ENCODE measurements at places on chromosomes 6 and 20. TPM values are rescaled to one million over a fixed set of nuclear protein-coding genes. Genes with fewer than 3 reads are reported as not detected.

DNA sequence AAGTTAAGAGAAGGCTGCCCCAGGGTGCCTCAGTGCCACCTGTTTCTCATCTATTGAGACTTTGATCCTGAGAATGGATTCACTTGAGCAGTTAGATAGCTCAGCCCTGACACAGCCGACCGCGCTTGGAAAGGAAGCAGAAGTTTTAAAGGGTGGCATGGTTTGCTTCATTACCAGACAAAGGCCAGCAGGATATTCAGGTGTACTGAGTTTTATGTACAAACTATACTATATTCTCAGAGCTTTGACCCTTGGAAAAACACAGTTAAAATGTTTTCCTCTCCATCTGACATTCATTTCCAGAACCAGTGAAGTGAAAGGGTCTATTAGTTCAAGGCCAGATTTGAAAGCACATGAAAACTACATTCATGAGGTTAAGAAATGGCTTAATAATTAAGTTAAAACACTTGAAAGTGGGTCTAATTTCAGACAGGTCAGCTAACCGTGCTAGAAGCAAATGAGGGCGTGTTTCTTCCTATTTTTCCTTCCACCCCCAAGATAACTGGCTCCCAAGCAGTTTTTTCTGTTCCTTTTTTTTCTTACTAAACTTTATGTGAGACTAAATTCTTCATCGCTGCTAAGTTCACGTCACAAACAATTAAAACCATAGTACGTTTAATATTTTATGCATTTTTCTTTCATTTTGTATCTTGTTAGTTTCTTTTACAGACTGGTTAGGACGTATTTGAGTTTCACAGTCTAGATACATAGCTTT lies 385.3 kb upstream of the SOX4 start:
- H3K36me3 ChIP-seq: peaks cover 12% of the 10 kb centered on the region
- H3K4me1 ChIP-seq: peaks cover 8% of the 10 kb centered on the region
- H3K4me3 ChIP-seq: no peak overlapping the region
- DNase-seq: no peak
- no peaks in the 10 kb centered on the region for H3K27me3 ChIP-seq
- no peak overlapping the region for H3K27ac ChIP-seq

MAS1 gene
- not detected for total RNA-seq

DNA sequence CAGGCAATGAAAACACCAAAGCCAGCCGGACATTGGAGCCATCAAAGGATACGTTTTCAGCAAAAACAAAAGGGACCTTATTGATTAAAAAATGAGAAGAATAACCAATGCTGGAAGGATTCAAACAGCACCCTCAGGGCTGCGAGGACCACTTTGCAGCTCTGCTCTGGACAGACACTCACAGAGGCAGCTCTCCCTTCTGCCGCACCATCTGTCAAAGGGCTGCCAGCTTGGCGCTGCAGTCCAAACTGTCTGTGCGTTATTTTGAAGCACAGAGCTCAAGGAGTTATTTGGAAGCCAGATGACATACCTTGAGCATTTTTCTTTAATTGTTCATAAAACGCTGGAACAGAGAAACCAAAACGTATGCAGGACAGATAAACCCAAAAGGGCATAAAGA lies 85.2 kb downstream of the KIF16B start:
- H3K27ac ChIP-seq: no peak overlapping the region
- peaks cover 22% of the 10 kb centered on the region for H3K4me1 ChIP-seq
- no peaks in the 10 kb centered on the region for H3K27me3 ChIP-seq
- H3K36me3 ChIP-seq: peaks cover 2% of the 10 kb centered on the region
- H3K4me3 ChIP-seq: no peak overlapping the region

CDSN gene
- not detected for total RNA-seq

NRSN2 gene
- 44.4 TPM for total RNA-seq

SLC17A2 gene
- total RNA-seq: not detected

DNA sequence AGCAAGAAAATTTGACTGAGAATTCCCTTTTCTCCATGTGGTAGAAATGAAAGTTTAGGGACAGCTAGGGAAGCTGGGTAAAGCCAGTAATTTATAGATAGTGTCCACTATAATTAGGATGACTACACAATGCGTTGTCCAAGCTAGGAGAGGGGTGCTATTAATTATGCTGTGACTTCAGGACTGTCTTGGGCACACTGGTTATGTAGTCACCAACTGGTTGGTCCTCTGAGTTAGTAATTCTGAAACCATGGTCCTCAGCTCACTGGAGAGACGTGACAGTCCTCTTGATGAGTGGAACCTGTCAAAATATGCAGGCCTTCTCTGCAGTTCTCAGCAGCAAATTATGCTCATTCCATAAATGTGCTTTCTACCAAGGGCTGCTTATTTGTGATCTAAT lies 94.6 kb upstream of the ENPP5 start:
- no peak overlapping the region for H3K27ac ChIP-seq
- H3K36me3 ChIP-seq: no peaks in the 10 kb centered on the region
- no peaks in the 10 kb centered on the region for H3K27me3 ChIP-seq
- no peak overlapping the region for H3K4me3 ChIP-seq

SAMD3 gene
- 0.73 TPM for total RNA-seq

- no peaks in the 10 kb centered on the region for H3K4me1 ChIP-seq
- H3K36me3 ChIP-seq: no peaks in the 10 kb centered on the region
- no peak overlapping the region for H3K27ac ChIP-seq
- DNase-seq: no peak
- H3K27me3 ChIP-seq: no peaks in the 10 kb centered on the region
These were observed 27.7 kb upstream of the EDN1 start for GRCh38 chr6:12262236-12263061.

DNA sequence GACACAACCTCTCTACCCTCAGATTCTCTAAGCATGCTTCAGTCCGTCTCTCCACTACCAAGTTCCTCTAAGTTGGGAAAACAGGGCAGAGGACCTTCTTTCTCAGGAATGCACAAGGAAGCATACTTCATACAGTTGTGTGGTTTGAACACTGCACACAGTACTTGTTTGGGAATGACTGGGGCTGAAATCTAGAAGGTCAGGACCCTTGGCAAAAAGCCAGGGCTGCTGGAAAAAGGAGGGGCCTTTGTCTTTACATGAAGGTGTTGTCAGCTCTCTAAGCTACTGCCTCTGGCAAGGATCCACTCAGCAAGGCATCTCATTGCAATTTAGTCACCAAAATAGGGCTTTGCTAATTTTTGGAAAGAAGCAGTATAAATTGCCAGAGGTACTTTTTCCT lies 20.7 kb upstream of the HEY2 start:
- peaks cover 19% of the 10 kb centered on the region for H3K4me1 ChIP-seq
- H3K36me3 ChIP-seq: no peaks in the 10 kb centered on the region
- no peak for DNase-seq
- H3K27me3 ChIP-seq: peaks cover 61% of the 10 kb centered on the region
- H3K4me3 ChIP-seq: no peak overlapping the region

DNA sequence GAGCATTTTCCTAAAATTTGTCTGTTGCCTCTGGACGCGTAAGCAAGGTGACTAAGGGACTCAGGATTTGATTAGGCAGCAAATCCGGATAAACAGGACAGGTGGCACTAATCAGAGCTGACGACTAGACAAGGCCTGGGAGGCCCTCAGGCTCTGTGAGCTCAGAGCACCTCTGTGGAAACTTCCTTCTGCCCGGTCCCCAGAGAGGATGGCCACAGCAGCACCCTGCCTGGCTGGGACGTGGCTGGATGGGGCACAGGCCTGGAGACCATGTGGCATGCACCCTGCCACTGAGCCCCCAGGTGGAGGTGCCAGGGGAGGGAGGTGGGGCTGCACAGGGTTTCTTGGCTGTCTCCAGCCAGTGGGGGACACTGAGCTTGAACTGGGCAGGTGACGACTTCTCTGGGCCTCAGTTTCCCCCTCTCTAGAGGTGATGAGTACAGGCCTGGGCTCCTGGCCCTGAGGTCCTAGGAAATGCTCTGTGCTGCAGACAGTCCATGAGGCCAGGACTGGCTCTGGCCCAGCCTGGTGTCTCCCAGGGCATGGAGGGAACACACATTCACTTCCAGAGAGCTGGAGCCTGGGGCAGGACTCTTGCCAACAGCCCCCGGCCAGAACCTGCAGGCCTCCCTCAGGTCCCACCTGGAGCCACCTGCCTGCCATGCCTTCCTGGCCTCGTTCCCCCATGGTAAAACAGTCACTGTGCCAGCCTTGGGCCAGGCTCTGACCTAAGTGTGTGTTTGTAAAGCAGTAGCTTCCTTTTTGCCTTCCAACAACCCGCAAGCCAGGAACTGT lies 39.6 kb upstream of the STX16 start:
- no peaks in the 10 kb centered on the region for H3K27me3 ChIP-seq
- H3K36me3 ChIP-seq: no peaks in the 10 kb centered on the region
- H3K27ac ChIP-seq: no peak overlapping the region
- peaks cover 8% of the 10 kb centered on the region for H3K4me1 ChIP-seq
- H3K4me3 ChIP-seq: no peak overlapping the region

DNA sequence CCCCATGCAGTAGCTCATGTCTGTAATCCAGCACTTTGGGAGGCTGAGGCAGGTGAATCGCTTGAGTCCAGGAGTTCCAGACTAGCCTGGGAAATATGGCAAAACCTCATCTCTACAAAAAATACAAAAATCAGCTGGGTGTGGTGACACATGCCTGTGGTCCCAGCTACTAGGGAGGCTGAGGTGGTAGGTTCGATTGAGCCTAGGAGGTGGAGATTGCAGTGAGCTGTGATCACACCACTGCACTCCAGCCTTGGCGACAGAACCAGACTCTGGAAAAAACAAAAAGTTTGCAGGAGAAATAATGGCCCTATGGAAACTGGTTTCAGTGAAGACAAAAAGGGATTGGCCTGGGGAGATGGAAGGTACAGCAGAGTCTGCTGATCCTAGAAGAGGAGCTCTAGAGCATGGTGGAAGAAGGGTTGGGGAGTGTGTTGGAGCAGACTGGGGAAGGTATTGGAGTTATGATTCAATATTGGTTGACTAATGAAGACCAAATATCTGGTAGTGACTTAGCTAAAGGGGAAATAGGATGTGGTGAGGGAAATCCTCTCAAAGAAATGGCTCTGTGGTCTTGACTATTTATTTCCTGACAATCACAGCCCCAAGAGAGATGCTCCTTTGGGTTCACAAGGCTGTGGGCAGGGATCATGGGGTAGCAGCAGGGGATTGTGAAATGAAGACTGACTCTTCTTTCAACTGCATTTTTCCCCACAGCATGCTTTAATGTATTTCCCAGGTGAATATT lies 281.9 kb downstream of the UTRN start:
- H3K27ac ChIP-seq: no peak overlapping the region
- H3K4me1 ChIP-seq: no peaks in the 10 kb centered on the region
- H3K36me3 ChIP-seq: peaks cover 8% of the 10 kb centered on the region
- no peak for DNase-seq
- no peak overlapping the region for H3K4me3 ChIP-seq

GRCh38 chr6:133954657-133955576 lies 1.9 kb downstream of the TBPL1 start:
- peaks cover 54% of the 10 kb centered on the region for H3K4me1 ChIP-seq
- H3K27me3 ChIP-seq: peaks cover 3% of the 10 kb centered on the region
- no peaks in the 10 kb centered on the region for H3K36me3 ChIP-seq
- H3K4me3 ChIP-seq: peak overlapping the region; percentile 97
- no peak overlapping the region for H3K27ac ChIP-seq

- no peak for DNase-seq
- no peaks in the 10 kb centered on the region for H3K4me1 ChIP-seq
- H3K27ac ChIP-seq: no peak overlapping the region
- no peaks in the 10 kb centered on the region for H3K36me3 ChIP-seq
These were observed 230.3 kb downstream of the IBTK start for GRCh38 chr6:82017288-82017687.

KHDC1L gene
- total RNA-seq: not detected

HLA-DOA gene
- 1.7 TPM for total RNA-seq

SIRPD gene
- total RNA-seq: not detected

LSM2 gene
- 135 TPM for total RNA-seq

GRCh38 chr20:31835554-31835953 lies 9.8 kb downstream of the FOXS1 start:
- H3K4me3 ChIP-seq: no peak overlapping the region
- peaks cover 33% of the 10 kb centered on the region for H3K4me1 ChIP-seq
- no peak overlapping the region for H3K27ac ChIP-seq
- no peaks in the 10 kb centered on the region for H3K36me3 ChIP-seq
- H3K27me3 ChIP-seq: no peaks in the 10 kb centered on the region
- no peak for DNase-seq

DNA sequence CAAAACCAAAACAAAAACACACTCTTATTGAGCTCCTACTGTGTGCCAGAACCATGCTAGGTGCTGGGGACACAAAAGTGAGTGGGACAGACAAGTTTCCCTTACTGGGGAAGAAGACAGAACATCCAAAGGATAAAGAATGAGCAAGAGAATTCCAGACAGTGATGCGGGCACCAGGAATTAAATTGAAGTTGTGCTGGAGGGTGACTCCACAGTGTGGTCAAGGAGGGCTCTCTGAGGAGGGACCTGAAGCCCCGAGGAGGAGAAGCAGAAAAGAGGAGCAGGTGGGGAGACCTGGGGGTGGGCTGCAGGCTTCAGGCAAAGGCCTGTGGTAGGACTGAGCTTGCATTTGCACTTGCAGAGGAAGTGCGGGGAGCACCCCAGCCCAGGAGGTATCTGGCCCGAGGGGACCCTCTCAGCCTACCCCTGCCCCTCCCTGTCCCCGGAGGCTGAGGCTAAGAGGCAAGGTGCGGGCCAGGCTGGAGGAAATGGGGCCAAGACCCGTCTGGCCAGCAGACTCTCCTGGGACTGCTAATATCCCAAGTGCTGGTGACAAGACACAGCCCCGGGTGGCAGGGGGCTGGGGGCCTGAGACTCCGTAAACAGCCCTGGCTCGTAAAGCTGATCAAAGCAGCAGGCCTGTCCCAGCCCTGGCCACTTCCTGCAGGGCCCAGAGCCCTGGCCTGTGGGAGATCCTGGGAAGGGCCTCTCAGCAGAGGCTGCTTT lies 57.1 kb downstream of the SNAI1 start:
- no peak overlapping the region for H3K4me3 ChIP-seq
- peaks cover 15% of the 10 kb centered on the region for H3K4me1 ChIP-seq

- H3K4me1 ChIP-seq: no peaks in the 10 kb centered on the region
- no peaks in the 10 kb centered on the region for H3K36me3 ChIP-seq
- no peak for DNase-seq
- H3K27me3 ChIP-seq: no peaks in the 10 kb centered on the region
These were observed 103.9 kb downstream of the AIG1 start for GRCh38 chr6:143164565-143165105.

SMIM13 gene
- 13.3 TPM for total RNA-seq

PRPH2 gene
- total RNA-seq: not detected

TBX18 gene
- total RNA-seq: 0.47 TPM

TMEM14A gene
- 27.8 TPM for total RNA-seq

FRMD1 gene
- not detected for total RNA-seq

GRCh38 chr20:63032026-63032800 lies 25.4 kb upstream of the BHLHE23 start:
- no peaks in the 10 kb centered on the region for H3K36me3 ChIP-seq
- H3K4me3 ChIP-seq: peak overlapping the region; percentile 65
- H3K27me3 ChIP-seq: peaks cover 9% of the 10 kb centered on the region
- DNase-seq: no peak
- H3K27ac ChIP-seq: peak overlapping the region; percentile 52
- peaks cover 38% of the 10 kb centered on the region for H3K4me1 ChIP-seq

- no peak overlapping the region for H3K27ac ChIP-seq
- H3K4me1 ChIP-seq: peaks cover 31% of the 10 kb centered on the region
- H3K27me3 ChIP-seq: no peaks in the 10 kb centered on the region
- H3K4me3 ChIP-seq: no peak overlapping the region
- no peak for DNase-seq
These were observed 105.4 kb downstream of the OGFRL1 start for GRCh38 chr6:71393981-71394432.
